Fibroblast of villous mesenchyme (primary cell): ENCODE measurements at places on chromosomes 5 and 9. TPM values are rescaled to one million over a fixed set of nuclear protein-coding genes. Genes with fewer than 3 reads are reported as not detected.

Gene LECT2
- total RNA-seq = not detected in 2 replicates

Gene PELO
- total RNA-seq = 44.9 and 47.7 TPM in 2 replicates

Gene GRIA1
- 8.1 and 22.5 TPM in 2 replicates for total RNA-seq

Gene ANKRD33B
- total RNA-seq = 1.6 and 2.6 TPM in 2 replicates

Gene SLC6A19
- total RNA-seq = not detected in 2 replicates

Gene BARX1
- total RNA-seq = not detected in 2 replicates

Gene FSD1L
- 5.5 and 5.6 TPM in 2 replicates for total RNA-seq

Gene ADRA1B
- total RNA-seq = under 0.01 and 0.43 TPM in 2 replicates

Gene NUTM2G
- total RNA-seq = not detected in 2 replicates

Gene PIP5K1B
- total RNA-seq = under 0.01 TPM in 2 replicates

Gene XRCC4
- total RNA-seq = 13.0 and 14.5 TPM in 2 replicates

Gene ELOVL7
- under 0.01 TPM in 1 of 2 replicates, not detected in the other for total RNA-seq

Gene TMEM215
- total RNA-seq = not detected in 2 replicates

Gene HMCN2
- under 0.01 TPM in 1 of 2 replicates, not detected in the other for total RNA-seq

Gene LCN15
- total RNA-seq = not detected in 2 replicates

Gene CENPK
- 18.0 and 25.9 TPM in 2 replicates for total RNA-seq

Gene SLCO6A1
- under 0.01 and 0.32 TPM in 2 replicates for total RNA-seq

Gene PLGRKT
- total RNA-seq = 17.7 and 20.3 TPM in 2 replicates

Gene UIMC1
- 59.2 and 63.1 TPM in 2 replicates for total RNA-seq

Gene CD14
- 0.97 and 2.2 TPM in 2 replicates for total RNA-seq

Gene ZNF454
- total RNA-seq = under 0.01 and 0.43 TPM in 2 replicates

Gene ZNF483
- 2.6 and 5.6 TPM in 2 replicates for total RNA-seq

Gene MUSK
- total RNA-seq = under 0.01 TPM in 1 of 2 replicates, not detected in the other

Gene OTULINL
- 19.6 and 23.7 TPM in 2 replicates for total RNA-seq

Gene C5orf58
- not detected in 2 replicates for total RNA-seq

Gene SMIM15
- total RNA-seq = 38.0 and 39.3 TPM in 2 replicates

Gene CMYA5
- total RNA-seq = 1.3 and 1.7 TPM in 2 replicates

Gene DMRTA1
- total RNA-seq = 0.32 and 0.86 TPM in 2 replicates

Gene TAF11L14
- total RNA-seq = not detected in 2 replicates

Gene SLC34A3
- total RNA-seq = under 0.01 TPM in 1 of 2 replicates, not detected in the other

Gene TLX3
- total RNA-seq = not detected in 2 replicates

Gene ACTBL2
- total RNA-seq = 0.43 and 0.97 TPM in 2 replicates

Gene AQP3
- 0.86 and 0.97 TPM in 2 replicates for total RNA-seq

Gene MAST4
- total RNA-seq = 5.8 and 8.2 TPM in 2 replicates

Gene TPPP
- total RNA-seq = under 0.01 TPM in 2 replicates

Gene SAXO1
- total RNA-seq = not detected in 2 replicates

Gene FOXD4L5
- under 0.01 TPM in 1 of 2 replicates, not detected in the other for total RNA-seq

Gene NXNL2
- 7.7 and 11.2 TPM in 2 replicates for total RNA-seq

Gene C9orf40
- 6.8 and 8.6 TPM in 2 replicates for total RNA-seq

Gene HSPB3
- total RNA-seq = 1.7 and 6.1 TPM in 2 replicates

Gene RNF183
- total RNA-seq = not detected in 2 replicates

Gene PLAC8L1
- total RNA-seq = not detected in 2 replicates

Gene NUTM2F
- total RNA-seq = not detected in 2 replicates

Gene DMXL1
- 49.6 and 54.8 TPM in 2 replicates for total RNA-seq

Gene FOXD4
- under 0.01 and 0.43 TPM in 2 replicates for total RNA-seq

Gene KLF4
- total RNA-seq = 2.6 and 3.5 TPM in 2 replicates

Gene RAPGEF1
- 22.9 and 27.7 TPM in 2 replicates for total RNA-seq

Gene SH3RF2
- 0.97 and 2.2 TPM in 2 replicates for total RNA-seq

Gene SPINK7
- total RNA-seq = not detected in 2 replicates

Gene NDUFS6
- total RNA-seq = 22.9 and 37.4 TPM in 2 replicates

Gene GLDC
- 0.32 and 0.43 TPM in 2 replicates for total RNA-seq

Gene IL7R
- total RNA-seq = 12.9 and 74.7 TPM in 2 replicates

Gene SLC36A2
- total RNA-seq = not detected in 2 replicates

Gene HK3
- total RNA-seq = not detected in 2 replicates
